ENCODE measurements at places on chromosomes 16 and 17.

DNA sequence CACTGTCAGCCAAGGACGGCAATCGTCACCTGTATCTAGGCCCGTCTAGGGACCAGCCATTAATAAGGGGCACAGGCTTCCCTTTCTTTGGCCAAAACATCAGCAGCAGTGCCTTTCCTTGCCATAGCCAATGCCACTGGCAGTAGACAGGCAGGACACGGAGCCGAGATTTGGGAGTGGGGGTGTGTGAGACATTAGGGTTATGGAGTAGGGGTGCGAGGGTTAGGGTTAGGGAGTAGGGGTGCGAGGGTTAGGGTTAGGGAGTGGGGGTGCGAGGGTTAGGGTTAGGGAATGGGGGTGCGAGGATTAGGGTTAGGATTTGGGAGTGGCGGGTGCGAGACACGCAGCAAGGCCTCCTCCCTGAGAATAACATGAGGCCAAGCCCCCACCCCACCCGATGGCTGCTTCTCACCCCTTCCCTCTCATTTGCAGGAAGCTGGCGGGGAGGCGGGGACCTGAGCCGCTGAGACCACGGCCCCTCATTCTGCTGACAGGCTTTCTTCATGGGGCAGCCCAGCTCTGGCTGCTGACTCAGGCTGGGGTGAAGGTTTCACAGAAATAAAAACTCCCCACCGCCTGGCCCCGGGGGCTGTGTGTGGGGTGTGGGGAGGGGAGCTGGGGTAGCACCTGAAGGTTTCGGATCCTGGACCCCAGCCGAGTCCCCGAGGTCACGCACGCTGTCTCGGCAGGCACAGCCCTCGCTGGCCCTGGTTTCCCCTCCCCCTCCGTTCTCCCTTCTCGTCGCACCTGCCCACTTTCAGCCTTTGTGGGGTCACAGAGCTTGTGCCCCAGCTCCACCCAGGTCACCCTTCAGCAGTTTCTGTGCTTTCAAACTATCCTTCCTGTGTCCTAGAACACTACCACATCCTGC is 93.8 kb downstream of the PGS1 start:
- no peak for DNase-seq

GRCh38 chr16:62225675-62226074 is 189.4 kb upstream of the CDH8 start:
- DNase-seq, result peak; percentile 96

- peak; percentile 31 for DNase-seq
These were observed 79.7 kb upstream of the BRD7 start for GRCh38 chr16:50448522-50448921.

GRCh38 chr17:19019041-19019941 is 14.7 kb upstream of the FAM83G start:
- peak; percentile 40 for DNase-seq

DNA sequence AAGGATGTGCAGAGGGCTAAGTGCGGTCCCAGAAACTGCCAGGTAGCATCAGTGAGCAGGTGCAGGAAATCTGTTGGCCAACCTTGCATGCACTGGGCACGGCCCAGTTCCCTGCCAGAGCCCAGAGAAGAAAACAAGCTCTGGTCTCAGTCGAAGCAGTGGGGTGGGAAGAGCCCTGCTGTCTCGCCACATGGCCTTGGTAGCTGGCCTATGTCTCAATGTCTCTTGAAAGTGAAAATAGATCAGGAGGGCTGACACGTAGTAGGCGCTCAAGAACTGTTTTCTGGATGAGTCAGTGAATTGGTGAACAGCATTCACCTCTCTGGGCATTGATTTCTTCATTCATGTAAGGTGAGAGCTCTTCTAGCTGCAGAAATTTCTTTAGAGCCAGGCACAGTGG is 90.4 kb downstream of the MARF1 start:
- no peak for DNase-seq

DNA sequence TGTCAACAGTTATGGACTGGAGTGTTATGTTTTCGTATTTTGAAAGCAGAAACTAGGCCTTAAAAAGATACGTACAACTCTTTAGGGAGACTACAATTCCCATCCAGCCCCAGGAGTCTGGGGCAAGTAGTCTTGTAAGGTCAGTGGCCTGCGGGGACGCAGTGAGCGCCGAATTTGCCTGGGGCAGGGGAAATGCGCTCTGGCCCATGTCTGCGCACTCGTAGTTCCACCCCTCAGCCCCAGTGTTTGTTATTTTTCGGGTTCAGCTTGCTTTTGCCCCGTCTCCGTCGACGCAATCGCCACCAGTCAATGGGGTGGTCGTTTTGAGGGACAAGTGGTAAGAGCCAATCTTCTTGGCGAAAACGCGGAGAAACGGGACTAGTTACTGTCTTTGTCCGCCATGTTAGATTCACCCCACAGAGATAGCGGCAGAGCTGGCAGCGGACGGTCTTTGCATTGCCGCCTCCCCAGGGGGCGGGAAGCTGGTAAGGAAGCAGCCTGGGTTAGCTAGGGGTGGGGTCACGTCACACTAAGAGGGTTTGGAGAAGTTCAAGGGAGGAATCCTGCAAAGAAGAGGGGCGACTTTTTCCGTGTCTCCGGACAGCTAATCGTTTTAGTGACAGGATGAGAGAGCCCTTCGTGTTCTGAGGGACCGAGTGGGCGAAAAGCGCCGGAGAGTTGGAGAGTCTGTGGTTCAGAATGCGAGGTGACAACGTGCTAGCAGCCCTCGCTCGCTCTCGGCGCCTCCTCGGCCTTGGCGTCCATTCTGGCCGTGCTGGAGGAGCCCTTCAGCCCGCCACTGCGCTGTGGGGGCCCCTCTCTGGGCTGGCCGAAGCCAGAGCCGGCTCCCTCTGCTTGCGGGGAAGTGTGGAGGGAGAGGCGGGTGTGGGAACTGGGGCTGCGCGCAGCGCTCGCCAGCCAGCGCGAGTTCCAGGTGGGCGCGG is 1.1 kb upstream of the BRCA1 start:
- DNase-seq, result peak; percentile 19

- no peak for DNase-seq
These were observed 116.6 kb downstream of the METRNL start for GRCh38 chr17:83196024-83196365.

GRCh38 chr16:30893744-30894539 is at the start of gene BCL7C:
BCL7C (minus strand) TSS chr16:30894077; CDS start chr16:30893944, 133 bp downstream.
- peak; percentile 96 for DNase-seq

GRCh38 chr16:20879175-20880040 is 20.8 kb downstream of the DCUN1D3 start:
- no peak for DNase-seq

DNA sequence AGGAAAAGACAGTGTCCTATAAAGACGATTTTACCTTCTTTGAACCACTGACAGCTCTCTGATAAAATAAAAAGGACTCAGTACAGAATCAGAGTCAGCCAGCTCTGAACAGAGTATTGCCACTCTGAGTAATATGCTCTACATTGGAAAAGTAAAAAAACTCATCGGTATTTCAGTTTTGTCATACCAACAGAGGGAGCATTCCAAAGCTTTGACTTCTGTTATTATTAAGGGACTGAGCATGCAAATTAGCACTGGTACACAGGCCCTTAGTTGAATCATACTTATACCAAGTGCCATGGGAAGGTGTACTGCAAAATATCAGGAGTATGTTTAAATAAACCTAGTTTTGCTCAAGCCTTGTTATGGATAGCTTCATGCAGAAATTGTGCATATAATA is 509.0 kb upstream of the KIF2B start:
- no peak for DNase-seq

GRCh38 chr16:24041834-24042631 is 206.2 kb downstream of the PRKCB start:
- DNase-seq, result peak; percentile 70

GRCh38 chr16:80670170-80670865 is 129.5 kb downstream of the DYNLRB2 start:
- DNase-seq, result no peak

GRCh38 chr17:51402899-51403298 is 142.6 kb downstream of the UTP18 start:
- DNase-seq, result no peak

GRCh38 chr17:33895491-33895890 is 359.6 kb upstream of the CCL2 start:
- DNase-seq, result no peak

GRCh38 chr17:77274096-77274845 is 133.5 kb downstream of the SEC14L1 start:
- no peak for DNase-seq

- DNase-seq, result peak; percentile 90
These were observed 419.4 kb downstream of the SOX9 start for GRCh38 chr17:72539981-72540897.

- DNase-seq, result peak; percentile 7
These were observed at the start of gene CHD9NB for GRCh38 chr16:53052519-53053501. CHD9NB (minus strand) TSS chr16:53052897; CDS start chr16:53044158, 8,739 bp downstream.

- no peak for DNase-seq
These were observed 350.9 kb downstream of the FOXL1 start for GRCh38 chr16:86929057-86929871.

- no peak for DNase-seq
These were observed 71.8 kb downstream of the CACNG1 start for GRCh38 chr17:67116045-67116575.

DNA sequence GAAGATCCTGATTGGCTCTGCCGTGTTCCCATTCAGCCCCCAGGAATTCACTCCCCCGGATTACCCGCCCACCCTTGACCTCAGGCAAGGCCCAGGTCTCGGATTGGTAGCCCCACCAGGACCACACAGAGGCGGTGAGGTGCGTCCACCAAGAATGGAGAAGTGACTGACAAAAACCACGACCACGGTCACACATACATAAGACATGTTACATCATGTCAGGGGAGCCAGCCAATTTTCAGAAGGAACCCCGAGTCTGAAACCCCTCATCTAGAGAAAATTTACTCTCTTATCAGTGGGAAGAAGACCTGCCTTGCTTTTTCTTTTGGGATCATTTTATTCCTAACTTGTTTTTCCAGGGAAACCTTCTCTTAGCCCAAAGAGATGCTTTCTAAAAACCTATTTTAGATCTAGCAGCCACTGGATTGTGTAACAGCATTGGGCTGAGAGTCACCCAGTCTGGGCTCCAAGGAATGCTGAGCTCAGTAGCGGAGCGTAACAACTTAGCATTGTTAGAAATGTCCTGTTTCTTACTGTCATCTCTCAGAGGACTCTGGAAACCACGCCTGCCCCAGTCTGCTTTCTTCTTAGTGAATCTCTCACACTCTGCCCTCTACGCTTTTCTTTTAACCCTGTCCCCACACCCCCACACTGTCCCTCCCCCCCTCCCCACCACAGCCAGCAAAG is 164.1 kb downstream of the CMIP start:
- no peak for DNase-seq

DNA sequence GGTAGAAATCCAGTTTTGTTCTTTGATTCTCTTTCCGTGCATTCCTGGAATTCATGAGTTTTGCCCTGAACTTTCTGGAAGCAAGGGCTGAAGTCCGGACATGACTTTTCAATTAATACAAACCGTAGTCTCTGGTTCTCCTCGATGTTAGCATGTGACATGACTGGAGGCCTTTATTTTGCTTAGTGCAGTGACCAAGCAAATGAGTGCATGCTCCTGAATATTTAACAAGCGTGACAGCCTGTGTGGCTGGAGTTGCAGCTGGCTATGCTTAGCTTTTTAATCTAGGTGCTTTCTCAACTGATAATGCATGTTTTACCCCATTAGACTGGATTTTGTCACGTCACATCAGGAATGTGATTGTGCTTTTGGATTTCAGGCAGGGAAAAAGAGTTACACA is 302.1 kb downstream of the MAP2K6 start:
- DNase-seq, result no peak

DNA sequence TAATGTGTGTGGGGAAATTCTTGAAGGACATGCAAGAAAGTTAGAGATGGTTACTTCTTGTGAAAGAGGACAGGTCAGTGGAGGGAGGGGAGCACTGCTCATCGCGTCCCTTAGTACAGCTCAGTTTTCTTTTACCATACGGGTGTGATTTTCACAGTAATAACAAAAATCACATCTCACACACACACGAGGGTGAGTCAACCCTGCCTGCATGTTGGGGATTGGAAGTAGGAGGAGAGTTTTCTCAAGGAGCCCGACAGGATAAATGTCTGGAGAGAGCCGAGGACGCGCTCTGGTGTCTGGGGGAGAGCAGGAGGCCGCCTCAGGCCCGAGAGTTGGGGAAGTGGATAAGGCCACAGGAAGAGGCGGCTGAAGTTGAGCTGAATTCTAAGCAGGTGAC is 16.4 kb downstream of the PLCD3 start:
- no peak for DNase-seq

DNA sequence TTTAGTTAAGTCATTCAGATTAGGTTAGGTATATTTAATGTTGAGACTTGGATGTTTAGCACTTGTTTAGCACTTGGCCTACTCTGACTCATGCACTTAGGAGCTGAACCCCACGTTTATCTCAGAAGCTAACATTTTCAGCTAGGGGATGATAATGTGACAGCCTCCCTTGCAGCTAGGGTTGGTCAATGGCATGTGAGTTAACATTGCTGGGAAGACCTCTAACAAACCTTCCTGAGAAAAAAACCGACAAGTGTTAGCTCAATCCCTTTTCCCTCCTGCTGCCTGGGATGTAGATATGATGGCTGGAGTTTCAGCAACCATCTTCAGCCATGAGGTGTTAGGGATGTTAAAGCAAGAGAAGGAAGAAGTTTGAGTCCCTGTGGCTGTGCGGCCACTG is 185.0 kb upstream of the FOXF1 start:
- no peak for DNase-seq

GRCh38 chr17:75730065-75730464 is 8.8 kb downstream of the ITGB4 start:
- no peak for DNase-seq

- no peak for DNase-seq
These were observed 31.7 kb upstream of the DHX40 start for GRCh38 chr17:59533694-59534093.

DNA sequence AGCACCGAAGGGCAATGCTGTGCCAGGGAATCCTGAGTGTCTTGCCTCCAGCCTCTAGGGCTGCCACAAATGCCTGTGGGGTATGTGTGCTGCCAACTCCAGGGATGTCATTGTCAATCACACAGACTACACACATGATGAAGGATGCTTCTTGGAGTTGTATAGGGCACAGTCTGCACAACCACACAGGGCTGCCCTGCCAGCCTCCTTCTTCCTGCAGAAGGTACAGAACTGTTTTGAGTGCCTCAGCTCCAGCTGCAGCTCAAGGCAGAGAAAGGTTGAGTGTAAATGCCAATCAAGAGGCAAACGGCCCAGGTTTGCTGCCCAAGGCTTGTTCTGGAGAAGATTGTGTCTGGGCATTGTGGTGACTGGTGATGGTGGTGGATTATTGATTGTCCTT is 15.6 kb downstream of the SCNN1B start:
- no peak for DNase-seq

DNA sequence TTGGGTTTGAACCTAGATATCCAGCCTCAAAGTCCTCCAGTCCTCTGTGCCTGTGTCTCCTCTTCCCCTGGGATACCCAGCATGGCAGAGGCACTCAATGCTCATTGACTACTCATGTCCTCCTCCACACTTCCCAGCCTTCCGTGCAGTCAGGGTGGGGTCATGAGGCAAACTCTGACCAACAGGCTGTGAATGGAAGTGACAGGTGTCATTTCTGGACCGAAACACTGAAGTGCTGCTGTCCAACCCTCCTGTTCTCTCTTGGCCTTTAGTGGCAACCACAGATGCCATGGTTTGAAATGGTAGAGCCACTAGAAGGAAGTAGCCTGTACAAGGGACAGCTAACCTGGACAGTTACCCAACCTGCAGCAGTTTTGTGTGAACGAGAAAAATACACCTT is 46.7 kb upstream of the MAP3K14 start:
- no peak for DNase-seq

GRCh38 chr17:2058586-2059546 is 4.0 kb downstream of the HIC1 start:
- no peak for DNase-seq

GRCh38 chr16:85918436-85918835 is 19.5 kb downstream of the IRF8 start:
- DNase-seq, result no peak

- peak; percentile 88 for DNase-seq
These were observed at the start of gene TNFRSF12A for GRCh38 chr16:3020247-3020603. TNFRSF12A (plus strand) TSS chr16:3020368; CDS start chr16:3020398, 30 bp downstream.

GRCh38 chr17:10683853-10684252 is 13.5 kb downstream of the SCO1 start:
- no peak for DNase-seq
